Erythroblast (primary cell): ENCODE measurements at places on chromosomes 7 and 10.

- DNase-seq = no peak
These were observed 69.3 kb upstream of the PARD3 start for GRCh38 chr10:34884272-34884952.

GRCh38 chr7:70673778-70674570 is 458.0 kb upstream of the GALNT17 start:
- no peak for DNase-seq

DNA sequence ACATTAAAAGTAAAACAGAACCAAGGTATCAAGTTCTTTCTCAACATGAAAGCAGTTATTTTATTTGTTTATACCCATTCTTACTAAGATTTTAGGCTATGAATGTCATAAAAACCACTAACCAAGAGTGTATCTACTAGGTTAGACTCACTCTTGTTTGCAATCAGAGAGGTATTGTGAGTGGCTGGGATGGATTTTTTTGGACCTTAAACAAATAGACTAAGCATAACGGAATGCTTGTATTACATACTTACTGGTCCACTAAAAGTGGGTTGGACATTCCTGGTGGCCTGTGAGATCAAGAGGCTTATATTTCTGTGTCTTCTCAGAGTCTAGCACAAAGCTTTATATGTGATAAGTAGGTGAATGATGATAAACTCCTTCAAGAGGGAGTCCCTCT is 32.6 kb upstream of the CBLL1 start:
- no peak for DNase-seq

DNA sequence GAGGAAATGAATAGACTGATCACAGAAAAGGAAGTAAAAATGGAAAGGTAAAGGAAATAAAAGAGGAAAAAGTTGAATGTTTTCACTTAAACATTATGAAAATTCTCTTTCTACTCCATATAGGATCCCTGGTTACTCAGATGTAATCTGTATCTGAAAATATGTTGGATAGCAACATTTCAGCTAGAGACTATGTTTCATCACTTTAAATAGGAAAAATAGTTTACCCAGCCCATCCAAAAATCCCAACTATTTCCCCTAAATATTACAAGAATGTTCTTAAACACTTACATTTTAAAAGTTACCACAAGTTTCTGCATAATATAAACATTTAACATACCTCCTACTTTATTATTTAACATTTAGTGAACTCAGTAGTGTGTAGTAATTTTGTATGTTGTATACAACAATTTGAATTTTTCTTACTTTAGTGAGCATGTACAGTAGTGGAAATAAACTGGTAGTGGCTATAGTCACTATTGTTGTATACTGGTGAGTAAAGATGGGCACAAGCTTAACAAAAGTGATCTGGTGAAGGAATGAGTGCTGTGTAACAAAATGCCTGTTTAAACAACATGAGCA is 27.1 kb downstream of the SLF2 start:
- DNase-seq = no peak

- peak; percentile 90 for DNase-seq
These were observed 1.2 kb downstream of the CCM2 start for GRCh38 chr7:45001138-45001694.

- DNase-seq = no peak
These were observed 39.3 kb downstream of the HBP1 start for GRCh38 chr7:107208024-107208521.

- DNase-seq = no peak
These were observed 39.4 kb downstream of the PLXNA4 start for GRCh38 chr7:132536654-132537395.

GRCh38 chr7:73577627-73578341 is 595 bp downstream of the TBL2 start:
- DNase-seq = peak; percentile 34

GRCh38 chr7:49980465-49980864 is 112.6 kb downstream of the ZPBP start:
- DNase-seq = no peak

GRCh38 chr7:47480576-47481538 is 101.1 kb downstream of the TNS3 start:
- DNase-seq = no peak

DNA sequence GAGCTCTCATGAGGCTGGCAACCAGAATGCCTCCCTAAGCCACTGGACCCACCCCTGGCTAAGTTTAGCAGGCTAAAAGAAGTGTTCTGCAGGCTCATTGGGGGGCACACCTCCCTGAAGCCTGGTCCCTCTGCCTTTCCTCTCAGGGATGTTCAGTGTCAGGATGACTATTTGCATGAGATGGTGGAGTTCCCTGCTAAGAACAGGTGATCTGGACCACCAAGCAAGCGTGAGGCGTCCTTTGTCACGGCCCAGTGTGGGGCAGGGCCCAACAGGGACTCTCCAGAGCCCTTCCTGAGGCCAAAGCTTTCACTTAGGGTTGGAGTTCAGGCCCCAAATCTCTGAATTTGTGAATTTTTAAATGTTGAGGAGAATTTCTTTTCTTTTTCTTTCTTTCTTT is 12.0 kb downstream of the SUFU start:
- DNase-seq = no peak
